Kidney (tissue), 22 donors: ENCODE measurements at places on chromosomes 6 and 20. TPM values are rescaled to one million over a fixed set of nuclear protein-coding genes. Genes with fewer than 3 reads are reported as not detected.

The CFAP61 gene
- polyA plus RNA-seq, result 0.58 TPM

The STK38 gene
- polyA plus RNA-seq, result 21.3 TPM

DNA sequence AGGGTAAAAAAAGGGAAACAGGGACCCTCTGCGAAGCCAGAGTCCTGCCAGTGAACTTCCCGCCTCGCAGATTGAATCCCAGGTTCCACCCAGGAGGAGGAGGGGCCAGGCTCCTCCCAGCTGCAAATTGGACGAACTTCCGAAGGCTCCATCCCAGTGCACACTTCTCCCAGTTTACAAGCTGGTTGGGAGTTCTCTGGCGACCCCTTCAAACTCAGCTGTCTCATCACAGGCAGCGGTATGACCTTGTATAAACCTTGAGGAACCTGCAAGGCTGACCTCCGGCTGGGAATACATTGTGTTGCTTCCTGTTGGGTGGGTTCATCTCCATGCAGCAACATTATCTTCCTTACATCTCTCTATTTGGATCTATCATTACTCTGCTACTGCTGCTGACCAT, 962.7 kb downstream of the GRIK2 start:
- H3K27ac ChIP-seq, result no peak overlapping the region
- H3K4me1 ChIP-seq, result no peaks in the 10 kb centered on the region
- no peak overlapping the region for H3K4me3 ChIP-seq
- no peak for DNase-seq
- H3K36me3 ChIP-seq, result no peaks in the 10 kb centered on the region

The MUC22 gene
- polyA plus RNA-seq, result not detected

The PCMTD2 gene
- 25.0 TPM for polyA plus RNA-seq

DNA sequence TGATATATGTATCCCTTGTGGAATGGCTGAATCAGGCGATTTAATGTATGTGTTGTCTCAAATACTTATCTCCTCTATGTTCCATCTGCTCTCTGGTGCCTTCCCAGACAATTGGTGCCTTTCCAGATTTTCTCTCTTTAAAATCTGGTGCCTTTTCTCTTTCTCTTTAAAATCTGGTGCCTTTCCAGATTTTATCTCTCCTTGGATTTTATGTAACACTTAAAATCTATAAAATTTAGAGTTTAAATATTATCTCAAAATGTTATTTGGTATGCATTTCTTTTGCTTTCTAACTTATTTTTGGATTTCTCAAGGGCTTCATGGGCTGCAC, 116.3 kb downstream of the KIF13A start:
- peaks cover 3% of the 10 kb centered on the region for H3K4me1 ChIP-seq
- no peaks in the 10 kb centered on the region for H3K27me3 ChIP-seq
- DNase-seq, result no peak
- no peak overlapping the region for H3K27ac ChIP-seq
- H3K36me3 ChIP-seq, result no peaks in the 10 kb centered on the region

- H3K27ac ChIP-seq, result no peak overlapping the region
- no peaks in the 10 kb centered on the region for H3K4me1 ChIP-seq
- H3K36me3 ChIP-seq, result no peaks in the 10 kb centered on the region
- H3K27me3 ChIP-seq, result peaks cover 25% of the 10 kb centered on the region
- H3K4me3 ChIP-seq, result no peak overlapping the region
Observed at GRCh38 chr20:32052778-32053362, 828 bp downstream of the HCK start.

The E2F1 gene
- polyA plus RNA-seq, result 0.90 TPM

- H3K4me3 ChIP-seq, result no peak overlapping the region
- H3K27ac ChIP-seq, result no peak overlapping the region
- H3K4me1 ChIP-seq, result no peaks in the 10 kb centered on the region
- H3K27me3 ChIP-seq, result no peaks in the 10 kb centered on the region
- no peaks in the 10 kb centered on the region for H3K36me3 ChIP-seq
- DNase-seq, result no peak
Observed at GRCh38 chr6:8337147-8337546, 98.2 kb downstream of the SLC35B3 start.

- no peak overlapping the region for H3K27ac ChIP-seq
- H3K27me3 ChIP-seq, result no peaks in the 10 kb centered on the region
- no peaks in the 10 kb centered on the region for H3K36me3 ChIP-seq
- no peak for DNase-seq
- no peaks in the 10 kb centered on the region for H3K4me1 ChIP-seq
Observed at GRCh38 chr6:73062130-73062529, 163.2 kb downstream of the KHDC1L start.

DNA sequence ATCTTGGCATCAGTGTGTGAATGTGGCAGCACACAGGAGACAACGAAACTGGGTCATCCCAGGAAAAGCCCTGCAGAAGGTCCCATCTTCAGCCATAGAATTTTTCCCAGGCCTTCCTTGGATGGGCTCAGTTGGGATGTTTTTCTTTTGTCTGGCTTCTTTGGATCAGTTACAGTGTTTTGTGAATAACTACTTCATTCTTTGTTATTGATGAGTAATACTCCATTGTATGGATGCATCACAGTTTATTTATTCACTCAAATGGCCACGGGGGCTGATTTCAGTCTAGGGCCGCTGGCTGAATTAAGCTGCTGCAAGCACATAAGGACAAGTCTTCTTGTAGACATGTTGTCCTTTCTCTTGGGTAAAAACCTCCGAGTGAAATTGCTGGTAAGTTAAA, 81.3 kb upstream of the CD93 start:
- H3K27ac ChIP-seq, result no peak overlapping the region
- DNase-seq, result no peak
- H3K4me3 ChIP-seq, result no peak overlapping the region
- H3K4me1 ChIP-seq, result peaks cover 3% of the 10 kb centered on the region

DNA sequence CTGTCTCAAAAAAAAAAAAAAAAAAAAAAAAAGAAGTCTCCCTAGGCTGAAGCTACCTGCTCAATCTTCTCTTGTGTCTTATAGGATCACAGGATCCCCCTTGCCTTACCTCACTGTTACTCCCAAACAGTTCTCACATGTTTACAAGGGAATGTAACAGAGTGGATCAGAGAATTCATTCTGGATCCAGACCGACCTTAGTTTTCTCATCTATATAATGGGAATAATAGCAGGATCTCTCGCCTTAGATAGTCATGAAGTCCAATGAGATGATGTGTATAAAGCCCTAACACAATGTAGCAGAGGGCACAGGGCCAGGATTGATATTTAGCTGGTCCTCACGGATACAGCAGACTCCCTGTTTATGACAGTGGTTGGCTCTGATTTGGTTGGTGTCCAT, 2.3 kb upstream of the FAM110A start:
- H3K4me1 ChIP-seq, result no peaks in the 10 kb centered on the region
- no peak overlapping the region for H3K4me3 ChIP-seq
- no peaks in the 10 kb centered on the region for H3K36me3 ChIP-seq

The BANF2 gene
- polyA plus RNA-seq, result not detected

DNA sequence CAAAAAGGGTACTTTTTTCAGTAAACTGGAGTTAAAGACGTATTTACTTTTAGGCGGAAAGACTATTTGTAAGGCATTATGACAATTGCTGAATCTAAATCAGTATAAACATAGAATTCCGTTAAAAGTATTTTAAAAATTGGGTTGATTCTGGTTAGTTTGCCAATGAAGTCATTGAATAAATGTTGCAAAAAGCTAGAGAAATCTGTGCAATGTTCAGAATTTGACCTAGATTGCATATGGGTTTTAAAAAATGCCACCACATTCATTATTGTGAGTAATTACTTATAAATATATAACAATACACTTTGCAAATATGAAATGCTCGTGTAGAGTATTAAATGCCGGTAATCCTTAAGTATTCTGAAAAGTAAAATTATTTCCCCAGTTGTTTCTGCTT, 116.5 kb upstream of the EEF1E1 start:
- no peaks in the 10 kb centered on the region for H3K36me3 ChIP-seq
- H3K4me1 ChIP-seq, result no peaks in the 10 kb centered on the region
- H3K27me3 ChIP-seq, result no peaks in the 10 kb centered on the region
- no peak overlapping the region for H3K4me3 ChIP-seq
- no peak overlapping the region for H3K27ac ChIP-seq
